COLO829 (cell line): ENCODE measurements at places on chromosomes 7 and 10.

GRCh38 chr10:116611153-116611545 is 9.6 kb upstream of the PNLIPRP2 start:
- DNase-seq = no peak

- no peak for DNase-seq
Observed at GRCh38 chr10:92811986-92812385, 36.3 kb upstream of the EXOC6 start.

- no peak for DNase-seq
Observed at GRCh38 chr7:630539-630938, 96.0 kb upstream of the DNAAF5 start.

GRCh38 chr7:12796397-12797127 is 109.1 kb downstream of the ARL4A start:
- no peak for DNase-seq

GRCh38 chr7:11737723-11738122 is 94.3 kb downstream of the THSD7A start:
- no peak for DNase-seq

DNA sequence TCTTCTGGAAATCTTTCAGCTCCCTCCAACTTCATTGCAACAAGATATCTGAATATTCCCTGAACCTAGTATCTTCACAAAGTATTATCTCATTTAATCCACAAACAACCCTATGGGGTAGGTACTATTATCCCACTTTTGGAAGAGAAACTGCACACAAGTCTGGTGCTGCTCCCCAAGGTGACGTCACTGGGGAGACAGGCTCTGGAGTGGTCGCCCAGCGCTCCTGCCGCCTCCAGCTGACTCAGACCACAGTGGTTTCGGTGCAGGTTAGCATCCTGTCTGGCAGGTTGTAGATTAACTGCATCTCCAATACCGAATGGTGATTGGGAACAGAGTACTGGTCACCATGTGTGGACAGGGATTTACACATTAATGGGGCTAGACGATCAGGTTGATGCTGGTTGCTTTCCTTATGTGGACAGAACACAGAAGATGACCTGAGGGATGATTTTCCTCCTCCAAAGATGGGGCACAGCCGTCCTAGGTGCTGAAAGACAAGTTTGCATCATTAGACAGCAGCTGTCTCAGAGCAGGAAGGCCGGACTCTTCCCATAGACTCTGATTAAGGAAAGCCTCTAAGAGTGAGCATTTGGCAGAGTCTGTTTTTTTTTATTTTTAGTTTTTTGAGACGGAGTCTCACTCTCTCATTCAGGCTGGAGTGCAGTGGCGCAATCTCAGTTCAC is 128.6 kb downstream of the TRRAP start:
- DNase-seq = no peak

- no peak for DNase-seq
Observed at GRCh38 chr10:76091926-76092325, 660.5 kb downstream of the LRMDA start.

- DNase-seq = peak; percentile 43
Observed at GRCh38 chr7:30703756-30704155, 21.5 kb upstream of the CRHR2 start.

DNA sequence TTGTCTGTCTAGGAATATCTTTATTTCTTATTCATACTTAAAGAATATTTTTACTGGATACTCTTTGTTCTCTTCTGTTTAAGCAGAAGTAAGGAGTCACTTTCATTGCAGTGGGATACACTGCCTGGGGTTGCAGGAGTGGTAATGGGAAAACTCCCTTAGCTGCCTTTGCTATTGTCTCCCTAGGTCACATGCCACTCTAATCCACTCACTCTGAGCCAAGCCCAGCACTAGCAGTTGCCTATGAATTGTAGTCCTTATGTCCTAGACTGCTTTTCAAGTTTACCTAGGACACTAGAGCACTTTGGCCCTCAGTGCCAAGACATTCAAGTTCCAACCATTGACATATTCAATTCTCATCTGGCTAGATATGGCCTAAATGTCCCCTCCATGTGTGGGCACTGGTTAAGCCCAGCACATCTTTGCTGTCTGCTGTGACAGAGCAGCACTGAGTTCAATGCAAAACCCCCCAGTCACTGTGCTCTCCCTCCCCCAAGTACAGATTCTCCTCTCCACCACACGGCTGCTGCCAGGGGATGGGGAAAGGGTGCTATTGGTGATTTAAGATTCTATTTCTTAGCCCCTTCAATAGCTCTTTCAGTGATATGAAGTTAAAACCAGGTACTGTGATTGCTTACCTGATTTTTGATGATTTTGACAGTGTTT is 991.7 kb upstream of the KCND2 start:
- DNase-seq = no peak

GRCh38 chr10:102675666-102676533 is 31.6 kb downstream of the TRIM8 start:
- no peak for DNase-seq

DNA sequence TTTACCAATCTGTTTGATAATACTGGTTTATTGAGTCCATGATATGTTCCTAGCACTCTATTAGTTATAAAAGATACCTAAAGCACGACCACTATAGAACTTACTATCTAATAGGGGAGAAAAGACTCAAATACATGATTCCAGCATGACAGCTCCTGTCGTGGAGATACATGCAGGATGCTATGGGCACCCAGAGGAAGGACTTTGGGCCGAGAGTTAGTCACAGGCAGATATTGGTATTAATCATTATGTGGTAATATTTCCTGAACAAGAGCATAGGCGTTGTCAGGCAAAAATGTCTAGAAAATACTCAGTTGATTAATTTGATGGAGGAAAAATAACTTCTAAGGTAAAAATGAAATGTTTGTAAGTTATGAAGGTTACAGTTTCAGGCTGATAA is 31.8 kb downstream of the CNNM2 start:
- DNase-seq = no peak

- DNase-seq = no peak
Observed at GRCh38 chr7:30136117-30136731, 1.4 kb downstream of the MTURN start.

GRCh38 chr10:10911471-10911921 is 106.2 kb upstream of the CELF2 start:
- no peak for DNase-seq

- DNase-seq = no peak
Observed at GRCh38 chr7:126286317-126286716, 966.4 kb downstream of the GRM8 start.

DNA sequence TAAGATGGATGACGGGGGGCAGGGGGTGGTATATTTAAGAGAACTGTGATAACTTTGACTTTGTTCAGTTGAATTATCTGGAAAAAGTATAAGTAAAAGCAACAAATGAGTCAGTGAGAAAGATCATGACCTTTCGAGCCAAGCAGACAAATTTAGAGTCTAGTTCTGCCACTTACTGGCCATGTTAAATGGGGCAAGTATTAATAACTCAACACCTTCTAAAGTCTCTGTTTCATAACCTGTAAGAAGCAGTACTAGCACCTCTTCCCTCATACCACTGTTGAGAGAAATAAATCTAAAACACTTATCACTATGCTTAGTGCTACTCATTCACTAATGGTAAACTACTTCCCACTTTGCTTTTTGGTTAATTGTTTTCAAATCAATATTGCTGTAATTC is 604.4 kb upstream of the LRRN3 start:
- no peak for DNase-seq

DNA sequence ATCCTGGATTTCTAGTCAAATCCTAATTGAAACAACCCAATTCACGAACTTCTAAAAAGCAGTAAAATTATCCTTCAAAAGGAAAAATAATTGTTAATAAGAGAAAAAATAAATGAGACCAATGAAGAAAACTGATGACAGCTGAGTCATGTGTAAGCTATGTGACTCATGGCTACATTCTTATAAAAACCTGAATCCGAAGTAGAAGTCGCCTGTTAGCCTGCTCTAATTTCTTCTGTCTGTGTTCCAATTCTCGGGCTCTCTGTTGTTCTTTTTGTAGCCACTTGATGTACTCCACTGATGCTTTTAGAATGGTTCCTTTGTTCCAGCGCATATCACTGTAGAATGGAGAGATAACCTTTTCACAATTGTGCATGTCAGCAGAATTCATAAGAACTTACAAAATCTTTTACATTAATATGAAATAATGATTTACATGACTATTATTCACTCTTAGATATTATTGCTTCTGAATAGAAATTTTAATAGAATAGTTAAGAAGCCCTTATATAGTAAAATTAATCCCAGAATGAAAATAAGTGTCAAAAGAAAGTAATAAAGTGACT is 88.8 kb downstream of the TFEC start:
- peak; percentile 88 for DNase-seq

DNA sequence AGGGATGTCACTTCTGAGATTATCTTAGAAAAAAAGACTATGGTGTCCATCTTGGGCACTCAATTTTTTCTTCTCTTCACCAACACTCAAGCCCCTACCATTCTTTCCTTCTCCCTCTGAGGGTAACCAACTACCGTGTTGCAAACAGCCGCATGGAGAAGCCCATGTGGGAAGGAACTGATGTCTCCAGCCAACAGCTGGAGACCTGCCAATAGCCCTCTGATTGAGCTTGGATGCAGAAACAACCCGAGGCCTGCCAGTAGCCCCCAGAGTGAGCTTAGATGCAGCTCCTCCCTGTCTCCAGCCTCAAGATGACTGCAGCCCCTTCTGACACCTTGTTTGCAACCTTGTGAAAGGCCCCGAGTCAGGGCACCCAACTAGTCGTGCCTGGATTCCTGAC is 36.4 kb upstream of the CHCHD3 start:
- no peak for DNase-seq

DNA sequence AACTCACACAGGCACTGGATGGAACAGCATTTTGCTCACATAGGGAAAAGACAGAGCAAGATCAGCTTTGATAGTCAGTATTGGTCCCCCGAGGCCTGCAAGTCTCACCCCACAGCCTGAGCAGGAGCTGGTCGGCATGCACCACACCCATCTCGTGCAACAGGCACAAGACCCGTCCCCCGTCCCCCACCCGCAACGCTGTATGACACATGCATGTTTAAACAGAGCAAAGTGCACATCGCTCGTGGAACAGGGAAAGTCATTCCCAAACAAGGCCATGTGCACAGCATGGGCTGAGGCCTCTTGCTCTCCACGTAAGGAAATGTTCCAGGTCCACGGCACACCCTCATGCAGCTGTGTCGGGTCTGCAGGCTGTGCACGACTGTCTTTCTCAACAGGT is 527.2 kb downstream of the ACTR3B start:
- DNase-seq = no peak

- no peak for DNase-seq
Observed at GRCh38 chr7:7018290-7018689, 164.1 kb upstream of the C1GALT1 start.

- DNase-seq = no peak
Observed at GRCh38 chr7:2734084-2734686, 46.2 kb downstream of the AMZ1 start.

DNA sequence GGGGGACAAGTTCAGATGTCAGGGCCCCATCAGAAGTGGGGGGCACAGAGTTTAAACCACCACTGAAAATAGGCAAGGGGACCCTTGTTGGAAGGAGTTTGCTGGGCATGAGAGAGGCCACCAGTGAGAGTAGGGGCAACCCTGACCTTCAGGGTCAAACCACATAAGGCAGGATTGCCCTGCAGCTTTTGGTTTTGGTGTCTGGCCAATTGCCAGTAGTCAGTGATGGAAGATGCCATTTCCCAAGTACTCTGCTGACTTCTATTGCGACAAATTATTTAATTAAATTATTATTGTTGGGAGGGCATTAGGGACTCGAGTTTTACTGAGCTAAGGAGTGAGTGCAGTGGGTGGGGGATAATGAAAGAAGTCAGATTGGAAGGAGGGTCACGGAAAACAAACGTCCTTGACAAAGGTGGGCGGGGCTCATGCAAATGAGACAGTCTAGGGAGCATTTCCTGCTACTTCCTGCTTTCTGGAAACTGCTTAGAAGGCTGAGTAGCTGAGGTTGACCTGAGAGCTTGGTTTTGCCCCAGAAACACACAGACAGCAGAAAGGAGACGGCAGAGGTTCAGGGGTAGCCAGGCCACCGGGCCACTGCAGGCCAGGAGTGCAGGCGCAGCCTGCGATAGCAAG is 74.2 kb upstream of the ANLN start:
- DNase-seq = peak; percentile 25

GRCh38 chr10:130546841-130547240 is 410.6 kb downstream of the GLRX3 start:
- DNase-seq = no peak

DNA sequence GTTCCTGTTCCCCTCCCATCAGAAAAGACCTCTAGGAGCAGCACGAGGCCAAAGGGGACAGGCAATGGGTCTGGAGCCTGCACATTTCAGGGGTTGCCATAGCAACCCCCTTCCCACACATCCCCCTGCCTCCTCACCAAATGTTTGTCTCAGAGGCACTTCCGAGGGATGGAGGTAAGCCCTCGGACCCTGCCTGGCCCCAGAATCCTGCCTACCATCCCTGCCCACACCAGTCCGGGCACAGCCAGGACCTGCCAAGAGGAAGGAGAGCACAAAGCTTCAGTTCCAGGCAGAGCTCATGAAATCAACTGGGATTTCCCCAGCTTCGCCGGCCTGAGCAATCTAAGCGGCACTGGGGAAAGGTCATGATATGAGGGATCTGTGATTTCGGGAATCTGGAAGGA is 175.0 kb upstream of the PLXNA4 start:
- DNase-seq = no peak

DNA sequence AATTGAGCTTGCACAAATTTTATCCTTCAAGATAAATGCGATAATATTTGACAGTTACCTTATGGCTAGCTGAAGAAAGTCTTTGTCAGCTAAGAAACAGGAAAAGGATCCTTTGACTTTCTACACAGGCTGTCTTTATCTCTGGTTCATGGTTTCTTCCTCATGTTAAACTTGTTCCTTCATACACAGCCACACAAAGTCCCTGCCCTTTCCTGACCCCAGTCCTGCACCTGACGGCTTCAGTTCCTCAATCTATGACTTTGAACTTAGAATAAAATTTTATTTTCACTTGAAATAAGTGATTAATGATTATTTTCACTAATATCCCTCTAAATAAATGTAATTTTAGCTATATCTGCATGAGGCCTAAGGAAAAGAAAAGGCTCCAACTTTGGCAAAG is 77.8 kb upstream of the PRSS1 start:
- DNase-seq = no peak
